ENCODE measurements at places on chromosomes 2 and 18.

DNA sequence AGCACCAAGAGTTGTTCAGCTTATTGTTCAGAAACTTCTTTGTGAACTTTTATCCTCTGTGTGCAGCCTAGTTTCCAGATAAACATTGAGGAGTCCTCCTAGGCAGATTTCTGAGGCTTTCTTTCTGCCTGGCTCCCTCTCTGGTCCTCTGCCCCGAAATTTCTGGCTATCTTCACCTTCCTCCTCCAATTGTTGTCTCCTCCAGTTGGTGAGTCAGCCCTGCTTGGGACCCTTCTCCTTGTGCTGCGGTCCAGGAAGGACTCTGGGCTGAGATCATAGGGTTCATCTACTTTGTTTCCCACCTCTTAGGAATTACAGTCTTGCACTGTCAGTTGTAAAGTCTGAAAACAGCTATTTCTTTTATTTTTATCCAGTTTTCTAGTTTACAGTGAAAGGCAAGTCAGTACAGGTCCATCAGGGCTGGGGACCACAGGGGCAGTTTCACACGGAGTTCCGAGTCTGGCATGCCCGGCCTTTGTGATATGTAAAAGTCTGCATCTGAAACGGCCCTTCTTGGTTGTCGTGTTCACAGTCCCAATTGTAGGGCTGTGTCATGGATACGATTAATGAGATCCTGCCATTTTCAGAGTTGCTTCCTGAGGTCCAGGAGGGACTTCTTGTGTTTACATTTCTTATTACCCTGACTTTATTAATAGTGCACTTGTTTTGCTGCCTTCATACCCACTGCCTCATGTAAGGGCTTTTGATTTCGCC, 100.8 kb downstream of the SMC6 start:
- DNase-seq, result no peak
- H3K27ac ChIP-seq, result no peak overlapping the region
- H3K27me3 ChIP-seq, result no peaks in the 10 kb centered on the region

- H3K4me3 ChIP-seq, result no peak overlapping the region
- H3K4me1 ChIP-seq, result no peaks in the 10 kb centered on the region
- peaks cover 4% of the 10 kb centered on the region for H3K27me3 ChIP-seq
- H3K36me3 ChIP-seq, result no peaks in the 10 kb centered on the region
Observed at GRCh38 chr18:56541793-56542192, 96.6 kb downstream of the TXNL1 start.

DNA sequence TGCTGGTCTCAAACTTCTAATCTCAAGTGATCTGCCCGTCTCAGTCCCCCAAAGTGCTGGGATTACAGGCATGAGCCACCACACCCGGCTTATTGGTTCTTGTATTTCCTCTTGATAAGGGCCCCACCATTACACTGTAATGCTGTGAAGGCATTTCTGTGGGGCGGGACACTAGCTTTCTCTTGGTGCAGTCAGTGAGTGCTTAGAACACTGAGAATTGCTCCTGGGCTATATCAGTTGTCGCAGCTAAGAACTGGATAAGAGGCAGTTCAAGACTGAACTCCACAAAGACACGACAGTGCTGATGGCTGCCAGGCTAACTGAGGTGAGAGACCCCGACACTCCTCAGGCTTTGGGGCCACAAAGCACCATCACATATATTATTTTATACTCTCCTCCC, 2.1 kb downstream of the KHK start:
- H3K4me3 ChIP-seq, result peak overlapping the region; percentile 18
- H3K36me3 ChIP-seq, result peaks cover 2% of the 10 kb centered on the region
- peaks cover 28% of the 10 kb centered on the region for H3K4me1 ChIP-seq

DNA sequence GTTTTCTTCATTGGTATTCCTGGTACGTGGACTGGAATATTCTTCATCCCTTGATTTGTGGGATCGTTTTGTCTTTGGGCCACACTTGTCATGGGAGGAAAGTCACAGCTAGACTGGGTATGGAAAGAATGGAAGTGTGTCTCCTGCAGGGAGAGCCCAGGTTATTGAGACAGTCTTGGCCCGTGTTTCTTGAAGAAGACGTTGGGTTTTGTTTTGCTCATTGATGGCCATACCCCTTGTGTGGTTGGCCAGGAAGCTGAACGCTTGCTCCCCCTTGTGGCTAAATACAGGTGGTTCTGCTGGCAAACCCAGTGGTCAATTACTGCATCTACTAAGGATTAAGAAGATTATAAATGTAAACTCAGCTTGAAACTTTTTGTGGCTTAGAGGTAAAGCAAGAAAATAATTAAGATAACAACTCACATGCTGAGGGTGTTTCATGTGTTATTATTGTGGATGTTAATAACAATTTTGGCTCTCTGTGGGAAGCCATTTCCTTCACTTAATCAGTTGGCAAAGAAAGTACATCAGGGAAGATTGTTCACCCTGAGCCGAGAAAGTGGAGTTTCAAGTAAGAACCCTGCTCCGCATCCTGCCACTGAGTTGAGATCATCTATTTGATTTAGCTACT, 91.8 kb downstream of the NEDD4L start:
- H3K4me1 ChIP-seq, result peaks cover 11% of the 10 kb centered on the region
- H3K36me3 ChIP-seq, result no peaks in the 10 kb centered on the region
- peaks cover 8% of the 10 kb centered on the region for H3K27me3 ChIP-seq
- H3K4me3 ChIP-seq, result no peak overlapping the region
- peak; percentile 13 for DNase-seq
- H3K27ac ChIP-seq, result no peak overlapping the region

GRCh38 chr2:159902722-159903121, 104.7 kb upstream of the CD302 start:
- peaks cover 5% of the 10 kb centered on the region for H3K36me3 ChIP-seq
- no peak for DNase-seq
- H3K4me1 ChIP-seq, result peaks cover 18% of the 10 kb centered on the region
- peak overlapping the region; percentile 95 for H3K27ac ChIP-seq
- H3K27me3 ChIP-seq, result no peaks in the 10 kb centered on the region

DNA sequence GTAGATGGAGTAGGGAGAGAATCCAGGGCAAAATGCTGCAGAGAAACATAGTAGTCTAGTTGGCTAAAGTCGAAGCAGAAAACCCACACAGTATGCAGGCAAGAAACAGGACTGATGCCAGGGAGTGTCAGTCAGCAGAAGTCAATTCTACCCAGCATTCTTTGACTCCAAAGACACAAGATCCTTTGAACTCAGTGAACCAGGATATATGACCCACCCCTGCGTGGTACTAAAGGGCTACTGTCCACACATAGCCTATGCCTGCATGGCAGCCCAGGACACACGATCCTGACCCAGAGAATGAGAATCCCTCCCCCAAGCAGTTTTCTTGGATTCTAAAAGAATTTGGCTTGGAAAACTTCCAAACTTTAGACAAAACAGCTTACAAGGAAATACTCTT, 42.5 kb downstream of the ALK start:
- no peak overlapping the region for H3K27ac ChIP-seq
- no peak overlapping the region for H3K4me3 ChIP-seq
- H3K27me3 ChIP-seq, result no peaks in the 10 kb centered on the region
- H3K36me3 ChIP-seq, result no peaks in the 10 kb centered on the region
- no peak for DNase-seq
- no peaks in the 10 kb centered on the region for H3K4me1 ChIP-seq

- H3K27me3 ChIP-seq, result peaks cover 15% of the 10 kb centered on the region
- no peak for DNase-seq
- peaks cover 3% of the 10 kb centered on the region for H3K36me3 ChIP-seq
Observed at GRCh38 chr2:113157897-113158753, 15.6 kb upstream of the PSD4 start.

- DNase-seq, result no peak
- H3K27ac ChIP-seq, result no peak overlapping the region
- no peak overlapping the region for H3K4me3 ChIP-seq
- H3K27me3 ChIP-seq, result no peaks in the 10 kb centered on the region
Observed at GRCh38 chr2:168536925-168537466, 80.9 kb downstream of the CERS6 start.

- H3K36me3 ChIP-seq, result peaks cover 79% of the 10 kb centered on the region
- no peak overlapping the region for H3K27ac ChIP-seq
- H3K4me3 ChIP-seq, result no peak overlapping the region
- H3K27me3 ChIP-seq, result no peaks in the 10 kb centered on the region
- H3K4me1 ChIP-seq, result peaks cover 13% of the 10 kb centered on the region
- no peak for DNase-seq
Observed at GRCh38 chr2:54652540-54652939, 70.9 kb upstream of the EML6 start.

DNA sequence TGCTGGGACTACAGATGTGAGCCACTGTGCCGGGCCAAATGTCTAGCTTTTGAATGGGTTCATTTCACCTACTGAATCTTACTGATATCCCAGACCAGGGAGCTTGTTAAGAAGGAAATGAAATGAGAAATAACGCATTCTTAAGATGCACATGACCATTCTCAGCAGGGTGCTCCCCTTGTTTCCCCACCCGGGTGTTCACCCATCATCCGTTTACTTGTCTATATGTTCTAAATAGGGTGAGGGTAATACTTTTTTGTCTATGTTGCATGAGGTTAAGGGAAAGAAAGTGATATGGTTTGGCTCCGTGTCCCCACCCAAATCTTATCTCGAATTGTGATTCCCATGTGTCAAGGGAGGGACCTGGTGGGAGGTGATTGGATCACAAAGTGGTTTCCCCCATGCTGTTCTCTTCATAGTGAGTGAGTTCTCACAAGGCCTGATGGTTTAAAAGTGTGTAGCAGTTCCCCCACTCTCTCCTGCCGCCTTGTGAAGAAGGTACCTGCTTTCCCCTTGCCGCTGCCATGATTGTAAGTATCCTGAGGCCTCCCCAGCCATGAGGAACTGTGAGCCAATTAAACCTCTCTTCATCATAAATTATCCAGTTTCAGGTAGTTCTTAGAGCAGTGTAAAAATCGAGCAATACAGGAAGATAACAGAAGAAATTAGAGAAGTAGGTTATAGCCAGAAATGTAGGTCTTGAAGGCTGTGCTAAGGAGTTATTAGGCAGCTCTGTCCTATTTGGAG, 129.1 kb downstream of the DDX1 start:
- no peaks in the 10 kb centered on the region for H3K36me3 ChIP-seq
- H3K4me3 ChIP-seq, result no peak overlapping the region
- H3K27ac ChIP-seq, result no peak overlapping the region
- no peak for DNase-seq

GRCh38 chr18:75500545-75500944, 73.0 kb upstream of the SMIM21 start:
- H3K27ac ChIP-seq, result no peak overlapping the region
- no peak for DNase-seq
- no peaks in the 10 kb centered on the region for H3K36me3 ChIP-seq
- peaks cover 18% of the 10 kb centered on the region for H3K27me3 ChIP-seq
- H3K4me1 ChIP-seq, result no peaks in the 10 kb centered on the region

DNA sequence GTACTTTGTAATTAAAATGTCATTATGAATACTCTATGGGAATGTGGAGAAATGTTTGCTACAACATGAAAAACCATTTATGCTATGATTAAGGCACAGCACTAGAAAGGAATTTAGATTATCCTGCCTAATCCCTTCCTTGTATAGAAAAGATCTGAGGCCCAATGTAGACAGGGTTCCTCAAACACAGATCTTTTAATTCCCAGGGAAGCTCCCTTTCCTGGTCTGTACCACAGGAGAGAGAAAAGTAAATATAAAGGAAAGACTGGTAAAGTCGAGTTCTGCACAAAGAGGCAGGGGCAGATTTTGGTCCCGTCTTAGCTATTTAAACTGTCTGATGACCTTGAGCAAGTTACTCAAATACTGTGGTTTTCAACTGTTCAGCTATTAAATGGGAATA, 84.7 kb downstream of the ICA1L start:
- H3K27me3 ChIP-seq, result no peaks in the 10 kb centered on the region
- no peak overlapping the region for H3K4me3 ChIP-seq
- H3K36me3 ChIP-seq, result peaks cover 34% of the 10 kb centered on the region
- H3K4me1 ChIP-seq, result no peaks in the 10 kb centered on the region
- no peak overlapping the region for H3K27ac ChIP-seq
- no peak for DNase-seq

GRCh38 chr2:238596571-238597551, 170.1 kb downstream of the ASB1 start:
- no peaks in the 10 kb centered on the region for H3K27me3 ChIP-seq
- DNase-seq, result no peak
- H3K27ac ChIP-seq, result no peak overlapping the region
- no peak overlapping the region for H3K4me3 ChIP-seq

DNA sequence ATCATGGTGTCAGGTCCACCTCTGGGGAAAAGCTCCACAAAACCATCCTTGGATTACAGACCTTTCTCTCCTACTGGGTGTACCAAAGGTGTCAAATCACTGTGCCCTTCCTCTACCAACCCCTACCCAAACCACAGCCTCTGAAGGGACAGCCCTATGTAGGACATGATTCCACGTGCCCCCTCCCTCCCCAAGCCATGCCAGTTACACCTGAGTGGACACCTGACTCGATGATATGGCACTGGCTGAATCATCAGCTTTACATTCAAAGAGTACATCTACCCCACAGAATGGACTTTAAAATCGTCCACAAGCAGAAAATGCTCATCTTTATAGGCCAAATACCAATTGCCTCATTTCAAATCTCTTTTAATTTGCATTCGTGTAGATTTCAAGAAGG, 26.0 kb downstream of the TRABD2A start:
- H3K27ac ChIP-seq, result no peak overlapping the region
- peak overlapping the region; percentile 2 for H3K4me3 ChIP-seq
- peaks cover 79% of the 10 kb centered on the region for H3K36me3 ChIP-seq
- H3K27me3 ChIP-seq, result no peaks in the 10 kb centered on the region
- DNase-seq, result no peak
- H3K4me1 ChIP-seq, result peaks cover 76% of the 10 kb centered on the region
